ENCODE measurements at places on chromosomes 2 and 18. TPM values are rescaled to one million over a fixed set of nuclear protein-coding genes. Genes with fewer than 3 reads are reported as not detected.
A peak's percentile ranks its signal among the peaks of the same experiment; 100 is the strongest.

DNA sequence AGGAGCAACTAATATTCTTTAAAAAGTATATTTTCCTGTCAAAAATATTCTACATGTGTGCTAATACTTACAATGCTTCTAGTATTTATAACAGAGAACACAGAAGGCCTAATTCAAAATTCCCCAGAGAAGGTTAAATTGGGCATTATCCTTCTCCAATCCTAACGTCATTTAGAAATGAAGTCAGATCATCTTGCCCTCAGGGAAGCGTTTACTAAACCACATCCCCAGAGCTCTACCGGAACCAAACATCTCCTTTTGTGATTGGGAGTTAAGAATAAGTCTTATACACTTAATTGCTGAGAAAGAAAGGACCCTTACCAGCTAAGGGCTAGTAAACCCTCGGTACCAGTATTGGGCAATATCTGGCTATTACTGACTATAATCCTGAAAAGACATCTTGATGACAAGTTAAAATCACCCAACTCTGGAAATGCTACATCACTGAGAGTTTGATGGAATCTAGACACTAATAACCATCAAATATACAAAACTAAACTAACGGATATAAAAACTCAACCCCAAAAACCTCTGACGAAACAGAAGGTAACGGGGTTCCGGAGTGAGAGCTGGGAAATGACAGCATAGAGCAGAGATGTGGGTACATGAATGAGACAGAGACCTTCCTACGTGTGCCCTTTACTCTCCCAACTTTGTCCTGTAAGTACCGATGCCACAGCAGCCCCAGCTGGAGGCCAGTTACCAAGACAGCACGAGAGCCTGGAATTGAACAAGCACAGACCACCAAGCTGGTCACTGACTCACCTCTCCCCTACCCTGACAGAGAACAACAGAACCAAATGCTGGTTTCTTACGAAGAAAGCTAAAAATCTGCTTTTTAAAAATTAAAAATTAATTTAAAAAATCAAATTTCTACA is 35.0 kb downstream of the WDSUB1 start:
- no peak for DNase-seq

- DNase-seq, result no peak
Measured at GRCh38 chr2:241550616-241551580, 7.6 kb upstream of the BOK start.

GRCh38 chr2:12087671-12088380 is 341.4 kb downstream of the LPIN1 start:
- no peak for DNase-seq

DNA sequence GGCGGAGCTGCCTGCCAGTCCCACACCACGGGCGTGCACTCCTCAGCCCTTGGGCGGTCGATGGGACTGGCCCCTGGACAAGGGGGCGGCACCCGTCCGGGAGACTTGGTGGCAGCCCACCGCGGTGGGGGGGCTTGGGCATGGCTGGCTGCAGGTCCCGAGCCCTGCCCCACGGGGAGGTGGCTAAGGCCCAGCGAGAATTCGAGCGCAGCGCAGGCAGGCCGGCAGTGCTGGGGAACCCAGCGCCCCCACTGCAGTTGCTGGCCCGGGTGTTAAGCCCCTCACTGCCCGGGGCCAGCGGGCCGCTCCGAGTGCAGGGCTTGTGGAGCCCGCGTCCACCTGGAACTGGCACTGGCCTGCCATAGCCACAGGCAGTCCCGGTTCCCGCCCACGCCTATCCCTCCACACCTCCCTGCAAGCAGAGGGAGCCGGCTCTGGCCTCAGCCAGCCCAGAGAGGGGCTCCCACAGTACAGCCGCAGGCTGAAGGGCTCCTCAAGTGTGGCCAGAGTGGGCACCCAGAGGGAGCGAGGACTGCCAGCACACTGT is 742.9 kb upstream of the DDX18 start:
- DNase-seq, result no peak

GRCh38 chr2:112149866-112150435 is 11.8 kb downstream of the FBLN7 start:
- DNase-seq, result no peak

- DNase-seq, result no peak
Measured at GRCh38 chr18:58476516-58477256, 152.2 kb downstream of the ALPK2 start.

- no peak for DNase-seq
Measured at GRCh38 chr18:61651880-61652268, 240.9 kb downstream of the RNF152 start.

DNA sequence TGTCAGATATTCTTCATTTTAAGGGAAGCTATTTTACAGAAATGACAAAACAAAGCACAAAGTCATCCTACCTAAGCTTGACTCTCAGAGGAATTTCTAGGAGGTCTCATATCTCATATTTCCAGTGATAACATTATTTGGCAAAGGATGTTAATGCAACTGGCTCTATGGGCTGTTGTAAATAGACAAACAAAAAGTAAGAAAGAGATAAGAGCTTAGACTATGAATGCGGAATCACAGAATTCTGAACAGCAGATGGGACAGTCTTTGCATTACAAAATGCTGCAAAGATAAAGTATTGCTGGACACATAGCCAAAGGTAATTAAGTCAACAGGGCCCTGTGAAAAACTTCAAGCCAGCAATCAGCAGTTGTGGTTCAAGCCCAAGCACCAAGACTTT is 23.9 kb downstream of the PIAS2 start:
- no peak for DNase-seq

DNA sequence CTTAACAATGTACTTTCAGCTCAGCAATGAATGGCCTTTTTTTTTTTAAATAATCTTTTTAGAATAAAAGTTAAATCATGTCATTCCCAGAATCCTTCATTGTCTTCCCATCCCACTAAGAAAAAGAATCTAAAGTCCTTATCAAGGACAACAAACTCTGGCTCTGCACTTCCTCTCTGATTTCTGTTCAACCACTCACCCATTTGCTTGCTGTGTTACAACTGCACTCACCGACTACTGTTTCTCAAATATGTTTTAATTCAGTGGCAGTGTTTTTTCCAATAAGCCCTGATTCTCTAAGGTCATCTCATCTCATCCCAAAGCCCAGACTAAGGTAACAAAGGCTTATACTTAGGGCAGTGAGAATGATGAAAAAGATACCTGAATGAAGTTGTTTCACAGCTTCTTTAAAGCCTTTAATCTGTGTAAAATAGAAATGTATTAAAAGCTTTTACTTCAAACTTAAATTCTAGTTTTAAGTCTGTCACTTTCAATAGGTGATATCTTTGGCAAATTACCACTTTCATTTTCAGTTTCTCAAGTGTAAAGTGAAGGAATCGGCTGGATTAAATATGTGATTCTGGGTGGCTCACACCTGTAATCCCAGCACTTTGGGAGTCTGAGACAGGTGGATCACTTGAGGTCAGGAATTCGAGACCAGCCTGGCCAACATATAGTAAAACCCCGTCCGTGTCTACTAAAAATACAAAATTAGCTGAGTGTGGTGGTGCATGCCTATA is 87.6 kb downstream of the RBBP8 start:
- no peak for DNase-seq

GRCh38 chr2:66762761-66763160 is 327.8 kb downstream of the MEIS1 start:
- DNase-seq, result no peak

DNA sequence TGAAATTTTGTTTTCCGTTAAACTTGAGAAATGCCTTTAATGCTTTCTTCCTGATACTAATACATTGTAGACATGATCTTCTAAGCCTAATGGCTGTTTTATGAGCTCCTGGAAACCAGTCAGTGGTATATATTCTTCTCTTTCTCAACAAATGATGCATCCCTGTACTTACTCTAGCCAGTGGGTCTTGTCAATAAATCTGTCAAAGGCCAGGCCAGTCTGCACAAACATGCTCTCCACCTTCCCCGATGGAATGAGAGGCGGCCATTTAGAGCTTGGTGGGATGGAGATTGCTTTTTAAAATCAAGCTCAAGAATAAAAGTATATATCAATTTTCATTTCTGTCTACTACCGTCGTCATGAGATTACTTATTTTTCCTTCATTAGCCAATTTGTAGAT is 140.1 kb downstream of the LYPD6B start:
- DNase-seq, result no peak

- DNase-seq, result no peak
Measured at GRCh38 chr2:19635951-19636510, 265.8 kb downstream of the TTC32 start.

GRCh38 chr2:58645017-58645416 is 403.9 kb upstream of the FANCL start:
- no peak for DNase-seq

DNA sequence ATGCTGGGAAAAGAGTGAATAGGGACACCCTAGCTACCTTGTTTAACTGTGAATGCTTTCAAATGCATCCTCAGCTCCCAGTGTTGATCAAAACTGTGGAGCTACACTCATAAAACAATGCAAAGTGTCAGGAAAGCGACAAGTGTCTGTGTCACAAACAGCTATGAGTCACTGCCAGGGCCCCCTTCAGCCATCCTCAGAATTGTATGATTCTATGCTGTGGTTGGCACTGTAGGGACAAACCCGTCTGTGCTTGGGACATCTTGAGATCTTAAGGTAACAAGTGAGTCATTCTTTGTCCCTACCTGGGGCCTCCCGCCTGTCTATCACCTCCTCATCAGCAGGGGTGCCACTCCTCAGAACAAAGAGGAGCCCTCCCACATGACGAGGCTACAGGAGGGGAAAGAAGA is 42.4 kb downstream of the KLF7 start:
- DNase-seq, result no peak

GRCh38 chr2:59440491-59440890 is 1113.0 kb downstream of the BCL11A start:
- DNase-seq, result no peak

- peak; percentile 40 for DNase-seq
Measured at GRCh38 chr2:191126386-191127085, 24.3 kb downstream of the STAT4 start.

GRCh38 chr18:63588909-63589308 is 1.8 kb downstream of the SERPINB13 start:
- no peak for DNase-seq

- DNase-seq, result no peak
Measured at GRCh38 chr2:36482576-36483214, 115.3 kb downstream of the FEZ2 start.

DNA sequence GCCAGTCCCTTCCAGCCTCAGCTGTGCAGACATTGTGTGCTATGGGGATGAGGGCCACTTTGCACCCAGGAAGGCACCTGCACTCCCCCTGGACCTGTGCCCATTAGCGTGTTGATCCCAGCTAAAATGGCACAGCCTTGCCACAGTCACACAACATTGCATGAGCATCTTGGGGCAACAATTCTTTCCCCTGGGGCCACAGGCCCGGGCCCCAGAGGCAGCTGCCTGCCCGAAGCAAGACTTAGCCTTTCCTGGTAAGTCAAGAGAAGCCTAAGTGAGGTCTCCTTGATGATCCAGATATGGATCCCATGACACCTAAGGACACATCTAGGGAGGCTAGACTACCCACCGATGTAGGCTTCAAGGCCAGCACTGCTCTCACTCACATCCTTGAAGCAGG is 202.1 kb downstream of the BCL11A start:
- no peak for DNase-seq

DNA sequence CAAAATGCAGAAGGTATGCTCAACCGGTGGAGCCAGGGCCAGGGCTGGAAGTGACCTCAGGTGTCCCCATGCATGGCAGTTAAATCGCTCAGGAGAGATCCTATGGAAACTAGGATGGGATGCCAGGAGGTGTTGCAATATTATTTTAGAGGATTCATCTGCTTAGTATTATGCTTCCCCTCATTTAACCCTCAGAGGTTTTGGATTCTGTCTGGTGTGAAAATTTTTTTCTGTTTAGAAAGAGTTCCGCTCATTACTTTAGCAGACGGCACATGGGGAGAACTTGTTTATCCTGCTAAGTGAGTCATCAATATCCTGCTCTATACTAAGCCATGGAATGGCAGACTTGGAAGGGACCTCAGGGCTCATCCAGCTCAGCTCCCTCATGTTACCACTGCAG is 42.5 kb downstream of the TRIB2 start:
- DNase-seq, result no peak

DNA sequence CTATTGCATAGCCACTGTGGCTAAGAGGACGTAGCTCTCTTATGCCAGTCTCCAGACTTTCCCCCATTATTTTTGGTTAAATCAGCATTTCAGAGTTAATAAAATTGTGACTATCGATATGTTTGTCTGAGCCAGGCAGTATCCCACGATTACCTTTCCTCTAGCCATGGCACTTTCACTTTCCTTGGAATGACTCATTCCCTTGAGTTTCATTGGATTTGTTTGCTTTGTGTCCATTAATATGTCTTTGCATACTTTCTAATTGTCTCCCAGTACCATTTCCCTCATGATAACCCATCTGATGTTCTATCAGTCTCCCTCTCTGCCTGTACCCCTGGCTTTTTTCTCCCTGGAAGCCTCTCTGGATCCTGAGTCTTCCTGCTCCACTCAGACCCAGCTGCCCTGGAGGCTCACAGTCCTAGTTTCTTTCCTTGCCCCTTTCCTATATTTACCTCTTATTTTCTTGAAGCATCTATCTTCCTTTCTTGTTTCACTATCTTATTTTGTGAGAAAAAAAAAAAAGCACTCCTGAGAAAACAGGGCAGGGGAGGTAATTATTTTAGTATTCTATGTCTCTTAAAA is 126.1 kb downstream of the MTX2 start:
- no peak for DNase-seq

DNA sequence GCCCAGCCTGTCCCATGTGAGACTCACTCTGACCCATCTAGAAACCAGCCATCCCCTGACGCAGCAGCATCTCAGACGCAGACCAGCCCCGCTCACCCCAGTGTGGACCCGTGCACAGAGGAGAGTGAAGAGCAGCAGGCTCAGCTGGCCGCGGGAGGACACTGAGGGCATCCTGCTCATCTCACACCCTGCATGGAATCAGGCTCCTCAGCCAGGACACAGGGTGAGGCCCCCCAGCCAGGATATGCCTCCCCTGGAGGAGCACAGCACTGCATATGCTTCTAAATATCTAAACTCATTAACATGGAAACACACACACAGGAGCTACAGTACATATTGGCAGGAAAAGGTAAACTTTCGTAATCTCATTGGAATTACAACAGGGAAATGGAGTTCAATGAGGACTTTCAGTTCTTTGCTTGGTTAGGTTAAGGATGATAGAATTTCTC is 34.4 kb downstream of the NEMP2 start:
- no peak for DNase-seq

- DNase-seq, result no peak
Measured at GRCh38 chr2:10360850-10361588, 58.3 kb downstream of the HPCAL1 start.

The LRP2 gene
- total RNA-seq, result 0.40 TPM

The ZAP70 gene
- 367 TPM for total RNA-seq

The IL18RAP gene
- 16.7 TPM for total RNA-seq

The CDH19 gene
- total RNA-seq, result not detected

The TRIM43 gene
- total RNA-seq, result not detected
